ENCODE measurements at places on chromosomes 13 and 19.
A peak's percentile ranks its signal among the peaks of the same experiment; 100 is the strongest.

GRCh38 chr13:44574466-44574855 is 1.7 kb downstream of the TSC22D1 start:
- DNase-seq, result no peak

GRCh38 chr19:23957660-23958281 is 43.1 kb downstream of the ZNF726 start:
- DNase-seq, result no peak

- peak; percentile 49 for DNase-seq
These were observed 59.7 kb downstream of the SPATA13 start for GRCh38 chr13:24220086-24220703.

- DNase-seq, result no peak
These were observed 1.0 kb downstream of the FSTL3 start for GRCh38 chr19:677201-677600.

- no peak for DNase-seq
These were observed at the start of gene TRPC4 for GRCh38 chr13:37869756-37870488. TRPC4 (minus strand) TSS chr13:37869772; CDS start chr13:37783333, 86,439 bp downstream.

GRCh38 chr19:51976852-51977251 is 9.8 kb downstream of the ZNF350 start:
- DNase-seq, result no peak

- no peak for DNase-seq
These were observed 1937.6 kb downstream of the PCDH9 start for GRCh38 chr13:65292488-65292901.

- no peak for DNase-seq
These were observed 12.3 kb upstream of the MCF2L start for GRCh38 chr13:112956571-112957294.

- DNase-seq, result no peak
These were observed 1.8 kb upstream of the SIGLEC12 start for GRCh38 chr19:51503286-51503817.

GRCh38 chr13:41710771-41711170 is 250.1 kb downstream of the VWA8 start:
- DNase-seq, result no peak

DNA sequence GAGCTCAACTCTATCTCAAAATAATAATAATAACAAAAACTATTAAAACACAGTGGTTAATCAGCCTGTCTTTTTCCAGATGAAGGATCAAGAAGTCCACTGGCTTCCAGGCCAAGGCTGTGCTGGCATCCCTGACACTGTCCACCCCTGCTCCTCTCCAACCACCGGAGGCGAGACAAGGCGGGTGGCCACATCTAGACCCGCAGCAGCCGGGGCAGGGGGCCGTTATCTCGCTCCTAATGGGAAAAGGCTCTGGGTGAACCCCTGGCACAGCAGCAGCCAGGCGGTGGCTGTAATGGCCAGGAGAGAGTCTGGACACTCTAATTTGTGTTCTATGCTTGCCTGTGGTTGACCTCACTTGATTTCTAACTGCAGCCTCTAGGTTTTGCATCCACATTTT is 158.0 kb upstream of the SOX1 start:
- no peak for DNase-seq

- no peak for DNase-seq
These were observed 15.4 kb upstream of the METTL21C start for GRCh38 chr13:102710261-102710679.

GRCh38 chr13:79508224-79508961 is 27.4 kb downstream of the NDFIP2 start:
- DNase-seq, result no peak

DNA sequence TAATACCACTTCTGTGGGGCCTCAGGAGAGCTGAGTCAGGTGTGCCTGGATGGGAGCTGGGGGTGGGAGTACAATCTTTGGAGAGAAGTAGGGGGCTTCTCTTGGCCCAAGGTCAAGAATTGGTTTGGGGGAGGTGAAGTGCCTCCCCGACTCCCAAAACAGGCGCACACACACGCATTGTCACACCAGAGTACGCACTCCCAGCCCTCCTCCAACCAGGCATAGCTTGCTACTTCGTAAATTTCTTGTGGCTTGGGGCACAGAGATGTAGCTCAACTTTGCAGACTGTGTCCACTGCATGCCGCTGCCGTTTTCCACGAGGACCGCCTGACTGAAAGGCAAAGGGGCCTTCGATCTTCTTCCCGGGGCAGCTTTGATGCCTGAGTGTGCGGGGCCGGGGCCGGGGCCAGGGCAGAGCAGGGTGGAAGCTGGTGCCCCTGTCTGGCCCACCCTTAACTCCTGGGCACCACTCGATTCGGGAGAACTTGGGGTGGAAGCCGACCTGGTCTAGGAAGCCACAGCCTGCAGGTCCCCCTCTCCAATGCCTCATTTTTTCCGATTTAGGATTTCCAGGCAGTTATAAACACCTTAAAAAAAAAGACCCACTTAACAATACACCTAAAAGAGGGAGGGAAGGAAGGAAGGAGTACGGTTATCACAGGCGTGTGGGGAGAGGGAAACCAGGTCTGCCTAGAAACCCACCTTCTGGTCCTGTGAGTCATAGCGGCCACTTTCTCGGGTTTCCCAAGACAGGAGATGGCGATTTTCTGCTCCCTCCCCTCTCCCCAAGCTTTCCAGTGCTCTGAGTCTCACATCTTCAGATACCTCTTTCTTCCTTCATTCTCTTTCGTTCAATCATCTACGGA is 5.8 kb upstream of the TSHZ3 start:
- DNase-seq, result no peak

DNA sequence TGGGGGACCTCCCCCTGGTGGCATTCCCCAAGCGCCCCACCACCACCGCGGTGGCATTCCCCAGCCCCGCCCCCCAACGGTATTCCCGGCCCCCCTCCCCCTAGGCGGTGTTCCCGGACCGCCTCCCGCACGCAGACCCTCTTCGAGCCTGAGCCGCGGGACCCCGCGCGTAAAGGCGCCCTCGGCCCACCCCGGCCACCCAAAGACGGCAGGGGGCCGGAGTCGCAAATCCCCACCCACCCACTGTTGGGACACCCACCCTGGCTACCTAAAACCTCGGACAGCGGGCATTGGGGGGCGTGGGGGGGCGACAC is 22.4 kb downstream of the OLFM2 start:
- no peak for DNase-seq

- no peak for DNase-seq
These were observed 2.8 kb downstream of the PTGIR start for GRCh38 chr19:46622118-46622446.

GRCh38 chr19:11722414-11722813 is 16.3 kb downstream of the ZNF823 start:
- DNase-seq, result no peak

GRCh38 chr19:38143847-38144246 is 80.2 kb downstream of the DPF1 start:
- DNase-seq, result no peak

GRCh38 chr19:48394331-48395169 is 1.1 kb downstream of the GRIN2D start:
- DNase-seq, result no peak

GRCh38 chr13:98435376-98435775 is 141.5 kb downstream of the STK24 start:
- no peak for DNase-seq

DNA sequence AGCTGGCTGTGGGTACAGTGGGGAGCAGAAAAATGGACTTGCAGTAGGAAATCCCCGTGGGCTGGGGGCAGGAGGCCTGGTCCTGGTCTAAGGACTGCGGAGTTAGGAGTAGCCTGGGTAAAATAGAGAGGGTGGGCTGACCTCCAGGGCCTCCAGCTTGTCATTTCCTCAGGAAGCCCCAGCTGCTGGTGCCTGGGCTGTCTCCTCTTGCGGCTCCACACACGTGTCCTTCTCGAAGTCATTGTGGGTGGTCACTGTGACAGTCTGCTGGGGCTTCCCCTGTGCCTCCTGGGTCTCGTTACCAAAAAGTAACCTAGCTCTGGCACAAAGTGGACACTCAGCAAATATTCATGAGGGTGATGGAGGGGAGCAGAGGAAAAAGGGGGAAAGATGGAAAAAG is 259.7 kb downstream of the FGF9 start:
- DNase-seq, result no peak

DNA sequence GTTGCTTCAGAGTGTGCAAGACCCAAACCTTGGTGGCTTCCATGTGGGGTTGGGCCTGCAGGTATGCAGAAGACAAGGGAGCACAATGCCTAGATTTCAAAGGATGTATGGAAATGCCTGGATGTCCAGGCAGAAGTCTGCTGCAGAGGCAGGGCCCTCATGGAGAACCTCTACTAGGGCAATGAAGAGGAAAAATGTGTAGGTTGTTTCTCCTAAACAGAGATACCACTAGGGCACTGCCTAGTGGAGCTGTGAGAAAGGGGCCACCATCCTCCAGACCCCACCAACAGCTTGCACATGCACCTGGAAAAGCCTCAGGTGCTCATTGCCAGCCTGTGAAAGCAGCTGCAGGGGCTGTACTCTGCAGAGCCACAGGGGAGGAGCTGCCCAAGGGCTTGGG is 532.6 kb upstream of the GPC6 start:
- DNase-seq, result no peak

DNA sequence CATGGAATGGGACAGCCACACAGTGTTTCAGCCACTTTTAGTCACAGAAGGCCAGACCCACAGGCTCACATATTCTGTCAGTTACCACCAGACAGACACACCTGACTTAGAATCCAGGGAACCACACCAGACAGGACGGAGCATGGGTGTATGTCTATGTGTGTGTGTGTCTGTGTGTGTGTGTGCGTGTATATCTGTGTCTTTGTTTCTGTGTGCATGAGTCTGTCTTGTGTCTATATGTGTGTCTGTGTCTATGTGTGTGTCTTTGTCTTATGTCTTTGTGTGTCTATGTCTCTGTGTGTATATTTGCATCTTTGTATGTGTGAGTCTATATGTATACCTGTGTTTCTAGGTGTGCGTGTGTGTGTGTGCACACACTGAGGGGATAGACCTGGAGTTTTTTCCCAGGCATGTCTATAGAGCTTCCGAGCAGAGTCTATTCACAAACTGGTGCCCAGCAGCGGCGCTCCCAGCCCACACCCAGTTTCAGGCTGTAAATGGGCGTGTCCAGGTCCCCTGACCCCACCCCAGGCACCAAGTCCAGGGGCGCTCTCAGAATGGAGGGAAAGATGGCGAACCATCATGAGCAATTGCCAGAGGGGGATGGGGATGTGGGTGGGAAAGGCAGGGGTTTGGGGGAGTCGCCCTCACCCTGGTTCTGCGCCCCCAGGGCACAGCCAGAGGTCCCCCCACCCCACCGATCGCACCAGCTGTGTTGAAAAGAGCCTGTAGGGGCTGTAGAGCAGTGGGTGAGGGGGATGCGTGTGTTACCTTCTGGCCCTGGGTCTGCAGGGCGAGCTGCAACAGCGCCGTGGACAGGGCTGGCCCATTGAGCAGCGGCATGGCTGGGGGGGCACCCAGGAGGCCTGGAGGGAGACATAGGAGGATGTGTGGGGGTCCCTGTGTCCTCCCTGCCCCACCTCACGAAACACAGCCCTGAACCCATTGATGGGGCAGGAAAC is 6.3 kb upstream of the FDX2 start:
- no peak for DNase-seq

DNA sequence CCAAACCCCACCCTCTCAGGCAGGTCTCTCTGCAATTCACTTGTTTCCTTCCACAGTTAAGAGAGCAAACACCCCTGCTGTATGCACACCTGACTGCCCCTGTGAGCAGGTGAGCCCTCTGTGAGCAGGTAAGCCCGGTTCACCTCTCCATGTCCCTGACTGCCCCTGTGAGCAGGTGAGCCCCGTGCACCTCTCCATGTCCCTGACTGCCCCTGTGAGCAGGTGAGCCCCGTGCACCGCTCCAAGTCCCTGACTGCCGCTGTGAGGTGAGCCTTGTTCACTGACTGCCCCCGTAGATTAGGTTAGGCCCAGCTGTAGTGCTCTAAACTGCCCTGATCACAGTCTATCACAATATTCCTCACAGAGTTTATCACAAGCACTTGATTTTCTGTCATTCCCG is 29.2 kb downstream of the TMTC4 start:
- DNase-seq, result no peak

DNA sequence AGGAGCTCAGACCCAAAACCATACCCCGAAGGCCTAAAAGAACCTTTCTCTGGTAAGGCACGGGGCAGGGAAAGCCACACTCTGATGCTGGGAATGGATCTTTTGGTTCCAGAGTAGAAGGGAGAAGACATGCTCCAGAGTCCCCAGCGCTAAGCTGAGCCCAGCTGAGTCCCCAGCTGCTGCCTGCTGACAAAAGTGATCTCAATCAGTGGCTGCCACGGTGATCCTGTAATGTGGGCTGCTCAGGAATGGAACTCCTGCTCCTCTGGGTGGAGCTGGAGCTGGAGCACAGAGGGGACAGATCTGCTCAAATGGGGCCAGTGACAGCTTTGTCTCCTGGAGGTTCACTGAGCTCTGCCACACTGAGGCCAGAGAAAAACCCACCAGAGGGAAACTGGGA is 70.5 kb downstream of the MLLT1 start:
- DNase-seq, result no peak

DNA sequence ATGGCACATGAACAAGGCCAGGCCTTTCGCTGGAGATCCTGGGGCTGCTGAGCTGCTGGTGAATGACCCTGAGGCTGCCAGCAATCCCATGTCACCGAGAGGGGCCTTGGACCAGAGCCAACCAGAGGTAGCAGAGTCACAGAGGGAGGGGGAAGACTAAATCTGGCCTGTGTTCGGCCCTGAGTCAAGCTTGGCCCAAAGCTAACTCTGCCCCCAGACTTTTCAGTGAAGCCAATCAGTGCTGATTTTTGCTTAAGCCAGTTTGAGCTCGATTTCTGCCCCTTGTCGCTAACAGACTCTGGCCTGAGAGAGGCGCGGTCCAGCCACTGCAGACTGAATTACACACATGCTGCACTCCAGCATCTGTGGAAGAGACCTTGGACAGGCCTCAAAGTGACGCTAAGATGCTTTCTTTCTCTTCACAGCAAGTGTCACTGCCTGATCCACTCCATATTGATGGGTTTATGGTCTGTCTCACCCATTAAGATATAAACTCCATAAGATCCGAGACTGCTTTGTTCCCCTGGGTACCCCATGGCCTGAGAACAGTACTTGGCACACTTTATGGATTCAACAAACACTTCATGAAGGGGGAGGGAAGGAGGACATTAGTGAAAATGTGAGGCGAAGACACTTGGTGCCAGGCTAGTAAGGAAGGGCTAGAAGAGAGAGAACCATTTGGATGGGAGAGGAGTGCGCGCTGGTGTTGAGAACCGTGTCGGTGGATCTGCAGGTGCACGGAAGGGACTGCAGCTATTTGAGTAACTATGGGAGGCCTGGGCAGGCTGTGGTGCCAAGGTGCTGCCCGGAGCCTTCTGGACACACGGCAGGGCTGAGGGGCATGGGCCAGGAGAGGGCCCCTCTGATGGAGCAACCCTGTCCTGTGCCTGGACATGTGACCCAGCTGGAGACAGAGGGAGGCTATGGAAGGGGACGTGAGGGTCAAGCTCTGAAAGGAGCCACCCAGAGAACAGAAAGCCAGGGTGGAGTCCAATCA is 17.6 kb downstream of the RANBP3 start:
- DNase-seq, result no peak

- DNase-seq, result no peak
These were observed 527.4 kb upstream of the ATXN8OS start for GRCh38 chr13:69580255-69580654.

- DNase-seq, result no peak
These were observed 982 bp downstream of the ZNF780B start for GRCh38 chr19:40055049-40055448.

All from GM19239 (cell line).